ENCODE measurements at places on chromosomes 3 and 15.

- no peak for DNase-seq
Measured at GRCh38 chr15:68910816-68911215, 19.5 kb upstream of the SPESP1 start.

GRCh38 chr3:25843332-25843731 lies 53.4 kb downstream of the OXSM start:
- DNase-seq: no peak

- no peak for DNase-seq
Measured at GRCh38 chr15:27722102-27722501, 377.0 kb downstream of the OCA2 start.

DNA sequence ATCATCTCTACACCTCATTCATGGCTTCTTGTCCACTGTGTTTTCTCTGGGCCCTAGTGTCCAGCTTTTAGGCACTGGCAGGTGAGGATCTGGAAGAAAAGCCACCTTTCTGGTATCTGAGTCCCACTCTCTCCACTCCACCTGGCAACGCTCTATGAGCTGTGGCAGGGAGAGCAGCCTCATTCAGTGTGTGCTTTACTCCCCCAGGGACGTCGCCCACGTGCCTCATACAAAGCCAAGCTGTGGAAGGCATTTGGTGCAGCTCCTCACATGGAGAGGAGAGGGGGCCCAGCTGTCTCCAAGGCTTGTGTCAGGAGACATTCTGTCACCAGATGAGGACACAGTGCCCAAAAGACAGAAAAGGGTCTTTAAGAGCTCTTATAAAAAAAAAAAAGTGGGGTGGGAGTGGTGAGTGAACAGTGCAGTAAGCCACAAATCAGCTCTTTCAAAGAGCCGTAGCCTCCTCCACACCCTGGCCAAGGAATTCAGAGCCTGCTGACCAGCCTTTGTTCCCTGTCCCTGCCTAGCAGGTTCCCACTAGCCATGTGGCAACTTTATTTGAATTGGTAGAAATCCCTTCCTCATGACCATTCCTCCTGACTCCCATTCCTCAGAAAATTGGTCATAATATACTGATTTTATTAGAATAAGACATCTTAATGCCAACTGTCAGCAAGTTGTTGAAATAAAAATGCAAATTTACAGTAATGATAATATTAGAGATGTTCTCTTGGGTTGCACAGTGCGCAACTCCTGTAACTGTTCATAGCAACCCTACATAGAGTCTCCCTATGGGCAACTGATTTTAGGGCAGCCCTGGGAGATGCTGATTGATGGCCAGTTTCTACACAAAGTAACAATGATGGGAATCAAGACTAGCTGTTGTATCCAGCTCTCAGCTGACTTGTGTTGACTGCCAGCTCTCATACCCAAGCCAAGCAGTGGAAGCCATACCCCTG lies 29.5 kb downstream of the GALNT15 start:
- no peak for DNase-seq

DNA sequence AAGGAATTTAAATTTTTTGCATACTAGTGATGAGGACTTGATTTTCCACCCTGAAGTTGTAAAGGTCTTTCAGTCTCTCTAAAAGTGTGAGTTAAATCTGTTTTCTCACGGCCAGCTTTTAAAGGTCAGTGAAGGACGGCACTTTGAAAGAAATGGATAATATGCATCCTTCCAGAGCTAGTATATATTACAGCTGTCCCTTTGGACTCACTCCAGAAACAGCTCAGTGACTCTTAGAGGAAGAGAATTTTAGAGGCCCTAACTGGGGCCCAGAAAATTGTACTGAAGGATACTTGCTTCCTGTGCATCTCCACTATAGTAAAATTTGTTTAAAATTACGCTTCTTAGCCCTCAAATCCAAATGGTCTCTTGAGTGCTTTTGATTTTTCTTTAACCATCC lies 41.6 kb downstream of the PIK3CA start:
- no peak for DNase-seq

GRCh38 chr3:123568875-123569274 lies 16.0 kb downstream of the HACD2 start:
- no peak for DNase-seq

DNA sequence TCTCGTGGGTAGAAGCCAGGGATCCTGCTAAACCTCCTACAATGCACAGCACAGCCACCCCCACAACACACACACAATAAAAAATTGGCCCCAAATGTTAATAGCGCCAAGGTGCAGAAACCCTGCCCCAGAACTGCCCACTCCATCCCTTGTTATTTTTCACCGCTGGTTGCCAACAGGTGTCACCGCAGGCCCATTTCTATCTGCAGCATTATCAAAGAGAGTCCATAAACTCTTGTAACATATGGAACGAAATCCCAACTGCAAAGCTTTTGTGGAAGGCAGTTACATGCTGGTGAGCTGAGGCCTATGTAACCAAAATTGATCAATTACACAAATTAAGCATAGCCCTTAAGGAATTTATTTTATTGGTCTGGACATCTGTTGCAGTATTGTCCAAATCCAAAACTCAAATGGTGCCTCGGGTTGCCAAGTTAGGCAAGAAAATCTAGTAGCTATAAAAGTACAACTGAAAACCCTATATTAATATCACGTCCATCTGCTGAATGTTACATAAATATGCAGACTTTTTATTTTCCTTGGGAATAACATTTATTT lies 66.2 kb downstream of the SAMMSON start:
- DNase-seq: no peak

DNA sequence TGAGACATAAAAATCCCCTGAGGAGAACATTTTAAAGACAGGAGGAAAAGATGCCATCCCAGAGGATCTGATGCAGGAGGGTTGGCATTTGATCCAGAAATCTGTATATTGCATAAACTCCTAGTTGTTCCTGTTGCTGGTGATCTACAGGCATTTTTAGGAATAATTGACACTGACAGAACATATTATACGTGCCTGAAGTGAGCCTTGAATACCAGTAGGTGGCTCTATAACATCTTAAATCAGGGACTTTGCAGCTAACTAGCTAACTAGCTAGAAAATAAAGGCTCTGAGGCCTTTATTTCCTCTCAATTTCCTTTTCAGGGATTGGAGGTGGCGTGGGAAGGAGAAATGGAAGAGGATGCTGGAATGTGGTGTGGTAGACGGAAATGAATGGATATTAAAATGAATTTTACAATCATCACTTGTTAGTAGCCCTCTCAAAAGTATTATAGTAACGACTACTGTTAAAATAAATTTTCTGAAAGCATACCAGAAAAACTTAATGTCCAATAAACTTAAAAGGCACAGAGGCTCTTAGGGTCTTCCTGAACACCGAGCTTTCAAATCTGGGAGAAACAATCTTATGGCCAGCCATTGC lies 73.8 kb upstream of the ZBED2 start:
- no peak for DNase-seq

GRCh38 chr3:61875976-61876671 lies 314.8 kb downstream of the PTPRG start:
- no peak for DNase-seq

DNA sequence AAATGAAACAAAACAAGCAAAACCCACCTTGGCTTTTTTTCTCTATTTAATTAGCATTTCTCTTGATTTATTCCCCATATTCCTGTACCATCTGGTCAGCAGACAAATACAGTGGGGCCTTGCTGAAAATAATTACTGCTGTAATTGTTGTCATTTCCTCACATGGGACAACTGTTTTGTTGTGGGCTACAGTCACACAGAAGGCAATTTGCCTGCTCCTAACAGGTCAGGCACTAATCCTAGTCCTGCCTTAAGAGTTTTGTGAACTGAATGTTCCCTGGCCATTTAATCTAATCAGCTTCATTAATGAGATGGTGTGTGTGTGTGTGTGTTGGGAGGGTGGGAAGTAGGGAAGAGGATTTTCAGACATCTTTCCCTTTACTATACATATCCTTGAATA lies 11.6 kb downstream of the TRPC1 start:
- DNase-seq: no peak

- no peak for DNase-seq
Measured at GRCh38 chr3:7285505-7285904, 424.6 kb downstream of the GRM7 start.

- DNase-seq: no peak
Measured at GRCh38 chr15:71011503-71012155, 103.6 kb upstream of the THSD4 start.

DNA sequence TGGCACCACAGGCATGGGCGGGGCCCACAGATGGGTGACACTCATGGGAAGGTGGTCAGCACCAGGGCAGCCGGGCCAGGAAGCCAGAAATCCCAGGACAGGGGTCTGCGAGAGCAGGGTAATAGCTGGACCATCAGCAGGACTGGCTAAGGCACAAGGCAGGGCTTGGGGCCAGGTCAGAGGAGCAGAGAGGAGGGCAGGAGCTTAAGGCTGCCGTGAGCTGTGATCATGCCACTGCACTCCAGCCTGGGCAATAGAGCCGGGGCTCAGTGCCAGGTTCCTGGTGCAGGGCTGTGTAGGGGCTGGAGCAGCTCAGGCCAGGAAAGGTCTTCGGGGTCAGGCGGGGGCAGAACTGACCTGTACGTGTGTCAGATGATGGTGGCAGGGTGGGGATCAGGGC lies 64.2 kb upstream of the LINGO1 start:
- DNase-seq: no peak

DNA sequence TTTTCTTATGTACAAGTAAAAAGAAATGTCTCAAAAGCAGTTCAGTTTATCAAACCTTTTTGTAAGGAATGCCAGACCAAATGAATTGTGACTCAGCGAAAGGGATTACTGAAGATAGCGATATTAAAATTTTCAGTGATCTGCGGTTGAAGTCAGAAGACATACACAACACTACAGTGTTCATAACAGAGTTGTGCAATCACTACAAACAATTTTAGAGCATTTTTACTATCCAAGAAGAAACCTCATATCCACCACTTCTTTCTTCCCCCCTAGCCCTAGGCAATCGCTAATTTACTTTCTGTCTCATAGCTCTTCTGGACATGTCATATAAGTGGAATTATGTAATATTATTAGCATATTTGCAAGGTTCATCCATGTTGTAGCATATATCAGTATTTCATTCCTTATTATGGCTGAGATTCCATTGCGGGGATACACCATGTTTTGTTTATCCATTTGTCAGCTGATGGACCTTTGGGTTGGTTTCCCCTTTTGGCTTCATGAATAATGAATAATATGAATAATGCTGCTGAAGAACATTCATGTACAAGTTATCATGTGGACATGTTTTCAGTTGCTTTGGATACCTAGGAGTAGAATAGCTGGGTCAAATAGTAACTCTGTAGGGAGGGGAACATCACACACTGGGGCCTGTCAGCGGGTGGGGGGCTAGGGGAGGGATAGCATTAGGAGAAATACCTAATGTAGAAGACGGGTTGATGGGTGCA lies 23.6 kb upstream of the ALPK3 start:
- no peak for DNase-seq

GRCh38 chr15:39624806-39625205 lies 43.9 kb downstream of the THBS1 start:
- no peak for DNase-seq

DNA sequence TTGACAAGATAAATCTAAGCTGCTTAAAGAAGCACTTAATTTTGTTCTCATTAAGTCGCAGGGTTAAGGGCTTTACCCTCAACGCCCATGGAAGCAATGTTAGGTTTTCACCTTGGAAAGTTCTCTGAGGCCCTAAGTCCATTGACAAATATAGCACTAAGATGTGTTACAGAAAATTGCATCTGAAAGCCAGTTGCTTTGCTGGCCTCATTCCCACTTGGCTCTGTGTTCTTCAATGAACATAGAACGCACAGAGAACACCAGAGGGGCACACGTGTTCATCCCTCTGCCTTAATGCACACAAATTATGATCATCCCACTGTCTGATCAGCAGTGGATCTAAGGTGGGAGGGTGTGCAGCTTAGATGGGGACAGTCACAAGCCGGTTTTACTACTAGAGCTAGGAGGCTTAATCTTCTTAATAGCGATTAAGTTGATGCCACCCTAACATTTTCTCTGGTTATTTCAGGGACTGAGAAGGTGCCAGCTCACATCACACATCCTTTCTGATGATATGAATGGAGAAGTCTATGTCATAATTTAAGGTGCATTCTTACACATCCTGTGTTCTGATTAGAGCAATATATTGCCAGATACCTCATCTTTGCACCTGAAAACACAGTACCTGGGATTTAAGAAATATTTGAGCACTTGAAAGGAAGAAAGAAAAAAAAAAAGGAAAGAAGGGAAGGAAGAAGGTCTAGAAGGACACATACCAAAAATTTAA lies 224.4 kb upstream of the ICE2 start:
- DNase-seq: no peak

DNA sequence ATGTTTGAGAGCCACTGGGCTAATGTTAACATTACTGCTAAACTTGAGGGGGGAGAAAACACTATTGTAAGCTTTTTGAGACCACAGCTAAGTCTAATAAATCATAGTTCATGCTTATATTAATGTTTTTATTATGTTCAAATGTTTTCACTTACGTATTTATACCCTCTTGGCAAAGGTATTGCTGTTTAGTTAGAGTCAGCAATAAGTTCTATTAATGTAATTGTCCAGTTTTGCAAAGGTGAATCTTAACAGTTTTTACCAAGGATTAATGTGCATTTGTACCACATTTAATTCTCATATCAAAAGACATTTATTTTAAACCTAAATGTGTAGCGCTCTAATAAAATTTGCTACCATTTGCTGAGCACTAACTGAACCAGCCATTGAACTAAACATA lies 206.7 kb upstream of the CGNL1 start:
- no peak for DNase-seq

DNA sequence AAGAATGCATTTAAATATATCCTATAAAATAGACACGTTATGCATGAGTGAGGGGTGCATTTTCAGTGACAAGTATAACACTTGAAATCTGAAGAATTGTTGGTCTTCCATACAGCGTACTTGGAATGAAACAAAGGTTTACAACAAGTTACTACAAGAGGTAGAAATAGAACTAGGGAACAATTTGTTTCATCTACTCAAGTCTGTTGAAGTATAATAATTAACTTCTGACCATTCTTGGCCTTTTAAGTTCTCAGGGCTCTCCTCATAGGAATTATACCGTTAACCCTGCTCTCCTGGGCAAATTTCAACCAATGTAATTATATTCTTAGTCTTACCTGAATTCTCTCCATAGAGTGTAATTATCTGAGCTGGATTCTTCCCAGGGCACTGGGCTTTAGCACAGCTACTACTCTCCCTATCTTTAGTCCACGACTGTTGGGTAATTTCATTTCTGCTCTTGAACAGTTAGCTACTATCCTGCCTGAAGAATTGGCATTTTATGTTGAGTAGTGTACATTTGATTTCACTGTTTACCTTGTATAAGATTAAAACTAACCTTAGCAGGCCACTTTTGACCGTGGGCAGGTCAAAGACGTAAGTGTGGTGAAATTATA lies 100.6 kb downstream of the UBE2E2 start:
- no peak for DNase-seq

DNA sequence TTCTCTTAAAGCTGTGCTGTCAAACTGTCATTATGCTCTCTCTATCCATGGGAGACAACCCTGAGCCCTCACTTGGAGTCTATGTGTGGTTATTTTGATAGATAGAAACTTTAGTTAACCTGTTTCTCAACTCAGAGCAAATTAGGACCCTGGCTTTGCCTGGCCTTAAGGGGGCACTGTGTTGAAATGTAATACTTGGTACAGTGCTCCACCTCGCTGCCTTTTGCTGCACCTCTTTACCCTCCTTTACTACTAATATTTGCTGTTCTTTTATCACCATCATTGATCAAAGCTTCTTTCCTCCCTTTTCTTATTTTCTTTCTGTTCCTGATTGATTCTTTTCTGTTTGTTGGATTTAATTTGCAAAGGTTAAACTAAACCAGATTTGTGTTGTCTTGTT lies 34.3 kb downstream of the STT3B start:
- DNase-seq: peak; percentile 23

- no peak for DNase-seq
Measured at GRCh38 chr3:117463276-117464115, 753.9 kb downstream of the TUSC7 start.
